Adrenal gland (tissue), 19 donors: ENCODE measurements at places on chromosomes 1 and 21.

DNA sequence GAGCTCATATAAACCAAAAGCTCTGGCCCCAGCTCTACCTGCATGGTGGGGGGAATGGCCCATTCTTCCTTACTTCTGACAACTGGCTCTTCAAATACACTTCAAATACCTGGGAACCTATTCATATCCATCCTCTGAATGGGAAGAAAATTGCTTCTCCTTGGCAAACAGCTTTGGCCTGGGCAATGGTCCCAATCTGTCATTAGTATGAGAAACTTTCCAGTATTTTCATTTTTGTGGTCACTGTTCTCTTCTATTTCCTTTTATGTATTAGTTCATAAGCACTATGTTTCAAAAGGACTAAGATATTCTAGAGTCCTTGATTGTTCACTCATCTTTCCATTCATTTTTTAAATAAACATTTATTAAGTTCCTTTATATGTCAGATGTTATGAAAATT is 5.2 kb upstream of the HSD3B2 start:
- no peak for DNase-seq

- no peak for DNase-seq
Observed at GRCh38 chr1:163744301-163744887, 422.6 kb downstream of the NUF2 start.

GRCh38 chr1:242449661-242450060 is 74.8 kb downstream of the PLD5 start:
- DNase-seq: no peak

DNA sequence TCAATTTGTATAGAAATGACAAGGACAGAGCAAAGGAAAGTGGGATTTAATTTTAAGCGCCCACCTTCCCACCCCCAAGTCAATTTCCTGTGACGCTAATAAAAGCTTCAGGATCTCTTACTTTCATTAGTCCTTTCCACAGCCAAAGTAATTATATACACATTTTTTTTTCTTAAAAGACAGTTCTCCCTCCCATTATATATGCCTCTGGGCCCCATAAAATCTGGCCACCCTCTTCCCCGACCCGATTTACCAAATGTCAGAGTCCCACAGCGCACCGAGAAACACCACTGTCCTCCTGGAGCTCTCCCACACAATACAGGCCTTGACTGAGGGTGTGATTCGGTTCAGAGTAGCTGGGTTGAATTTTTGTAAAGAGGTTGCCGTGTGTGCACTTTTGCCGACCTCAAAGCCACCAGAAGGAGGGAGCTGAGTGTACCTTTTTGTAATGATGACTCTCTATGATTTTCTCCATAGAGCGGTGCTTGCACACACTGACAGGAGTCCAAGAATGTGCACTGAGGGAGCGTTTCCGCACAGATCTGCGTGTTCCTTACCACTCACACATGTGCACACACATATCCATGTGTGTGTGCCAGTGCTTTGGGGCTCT is 26.2 kb upstream of the IL10 start:
- DNase-seq: no peak

- DNase-seq: no peak
Observed at GRCh38 chr1:1144843-1145546, 28.7 kb upstream of the TTLL10 start.

- DNase-seq: no peak
Observed at GRCh38 chr1:158932171-158932570, 819 bp downstream of the PYHIN1 start.

GRCh38 chr1:6612641-6613360 is 730 bp upstream of the PHF13 start:
- peak; percentile 62 for DNase-seq

DNA sequence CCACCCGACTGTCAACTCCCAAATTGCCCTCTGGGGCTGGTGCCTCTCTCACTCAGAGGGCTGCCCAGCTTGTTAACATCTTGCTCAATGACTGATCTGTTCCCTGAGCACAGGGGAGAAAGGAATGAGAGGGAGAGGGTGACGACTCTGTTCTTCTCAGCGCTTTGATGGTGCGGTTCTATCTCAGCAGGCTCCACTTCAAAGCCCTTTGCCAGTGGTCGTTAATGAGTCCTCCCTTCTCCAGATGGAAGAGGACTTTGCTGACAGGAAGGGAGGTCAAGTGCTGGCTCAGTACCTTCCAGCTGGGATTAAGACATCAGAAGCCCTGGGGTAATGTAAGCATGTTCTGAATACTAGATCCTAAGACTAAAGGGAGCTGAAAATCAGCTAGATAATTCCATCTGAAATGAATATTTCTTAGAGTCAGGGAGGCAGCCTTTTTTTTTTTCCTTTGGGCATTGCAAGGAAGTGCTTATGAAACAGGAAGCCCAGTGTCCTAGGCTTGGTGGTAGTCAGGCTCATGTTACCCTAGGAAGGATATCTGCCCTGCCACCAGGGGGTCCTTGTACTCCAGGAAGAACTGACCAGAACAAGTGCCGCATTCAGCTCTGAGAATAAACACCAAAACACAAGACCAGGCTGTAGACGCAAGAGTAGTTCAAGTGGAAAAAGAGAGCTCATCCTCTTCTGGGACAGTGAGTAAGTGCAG is 4.7 kb downstream of the FMOD start:
- DNase-seq: no peak

GRCh38 chr1:235503403-235504121 is 690 bp downstream of the B3GALNT2 start:
- peak; percentile 68 for DNase-seq

- DNase-seq: no peak
Observed at GRCh38 chr1:188426561-188426960, 1597.8 kb downstream of the PLA2G4A start.

- no peak for DNase-seq
Observed at GRCh38 chr1:23475641-23476040, 8.3 kb downstream of the ASAP3 start.

- DNase-seq: no peak
Observed at GRCh38 chr1:201229095-201229494, 38.5 kb downstream of the IGFN1 start.
